ENCODE measurements at places on chromosomes 4 and X.

- no peak for DNase-seq
Observed at GRCh38 chr4:140156529-140157171, 2.7 kb upstream of the MAML3 start.

DNA sequence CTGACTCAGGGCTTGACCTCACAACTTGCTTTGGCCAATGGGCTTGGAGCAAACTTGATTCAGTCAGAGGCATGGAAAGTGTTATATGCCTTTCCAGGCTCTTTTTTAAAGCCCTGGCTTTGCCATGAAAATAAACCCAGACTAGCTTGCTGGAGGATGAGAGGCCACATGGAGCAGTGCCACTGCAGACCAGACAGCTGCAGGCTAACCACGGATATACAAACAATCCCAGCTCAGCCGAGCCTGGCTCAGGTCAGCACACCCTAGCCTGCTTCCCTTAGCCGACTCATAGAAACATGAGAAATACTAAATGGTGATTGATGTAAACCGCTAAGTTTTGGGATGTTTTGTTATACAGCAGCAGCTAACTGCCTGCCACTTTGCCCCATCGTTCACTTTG lies 345.1 kb downstream of the ARHGAP10 start:
- DNase-seq: no peak

- DNase-seq: no peak
Observed at GRCh38 chrX:105910563-105911105, 88.3 kb downstream of the NRK start.

DNA sequence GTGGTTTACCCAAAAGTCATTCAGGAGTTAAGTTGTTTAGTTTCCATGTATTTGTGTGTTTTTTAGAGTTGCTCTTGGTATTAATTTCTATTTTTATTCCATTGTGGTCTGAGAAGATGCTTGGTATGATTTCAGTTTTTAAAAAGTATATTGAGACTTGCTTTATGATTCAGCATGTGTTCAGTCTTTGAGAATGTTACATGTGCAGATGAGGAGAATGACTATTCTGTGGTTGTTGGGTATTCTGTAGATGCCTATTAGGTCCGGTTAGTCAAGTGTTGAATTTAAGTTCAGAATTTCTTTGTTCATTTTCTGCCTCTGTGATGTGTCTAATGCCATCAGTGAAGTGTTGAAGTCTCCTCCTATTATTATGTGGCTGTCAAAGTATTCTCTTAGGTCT lies 249.4 kb downstream of the ARHGAP10 start:
- no peak for DNase-seq

DNA sequence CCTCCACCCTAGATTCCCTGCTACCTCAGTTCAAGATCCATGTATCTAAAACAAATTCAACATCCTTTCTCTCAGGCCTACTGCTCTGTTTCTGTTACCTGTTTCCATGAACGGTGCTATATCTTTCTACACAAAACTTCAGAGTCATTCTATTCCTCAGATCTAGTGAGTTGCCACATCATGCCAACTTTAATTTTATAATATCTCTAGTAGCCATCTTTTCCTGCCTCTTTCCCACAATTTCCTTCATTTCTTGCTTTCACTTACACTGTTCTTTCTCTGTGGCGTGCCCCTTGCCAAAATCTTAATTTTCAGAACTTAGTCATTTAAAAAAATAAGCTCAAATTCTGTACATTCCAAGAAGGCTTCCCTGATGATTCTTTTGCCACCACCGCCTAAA lies 15.2 kb downstream of the GUCY1A1 start:
- DNase-seq: no peak

GRCh38 chr4:184843984-184844554 lies 18.3 kb upstream of the ACSL1 start:
- no peak for DNase-seq

GRCh38 chrX:96696462-96696861 lies 11.8 kb downstream of the DIAPH2 start:
- no peak for DNase-seq

GRCh38 chr4:183746305-183747229 lies 87.5 kb downstream of the TRAPPC11 start:
- DNase-seq: no peak

DNA sequence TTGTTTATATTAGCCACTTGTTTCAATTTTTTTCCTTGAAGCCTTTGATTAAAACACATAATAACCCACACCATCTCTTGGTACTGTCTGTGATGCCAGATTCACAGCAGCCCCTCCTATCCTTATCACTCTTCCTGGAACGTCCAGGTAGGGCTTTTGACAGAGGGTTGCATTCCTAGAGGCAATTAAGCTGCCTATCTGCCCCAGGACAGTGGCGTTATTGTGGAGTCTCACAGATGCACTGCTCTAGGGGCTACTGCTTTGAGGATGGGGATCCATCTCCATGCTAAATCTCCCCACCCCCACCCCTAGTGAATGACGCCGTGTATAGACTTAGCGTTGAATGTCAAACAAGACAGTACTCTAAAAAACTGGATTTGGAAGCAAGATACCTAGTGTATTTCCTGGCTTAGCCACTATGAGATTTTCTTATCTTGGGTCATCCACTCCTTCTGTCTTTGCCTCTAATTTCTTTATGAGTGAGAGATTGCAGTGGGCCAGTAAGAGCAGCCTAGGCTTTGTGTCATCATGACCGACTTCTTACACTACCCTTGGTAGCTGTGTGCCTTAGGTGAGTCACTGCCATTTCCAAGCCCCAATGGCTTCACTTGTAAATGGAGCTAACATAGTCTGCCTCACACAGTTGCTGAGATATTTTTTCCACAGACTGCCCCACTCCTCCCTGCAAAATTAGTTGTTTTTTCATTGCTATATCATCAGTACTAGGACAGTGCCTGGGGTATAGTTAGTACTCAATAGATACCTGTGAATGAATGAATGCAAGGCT lies 90.9 kb downstream of the EGF start:
- no peak for DNase-seq

DNA sequence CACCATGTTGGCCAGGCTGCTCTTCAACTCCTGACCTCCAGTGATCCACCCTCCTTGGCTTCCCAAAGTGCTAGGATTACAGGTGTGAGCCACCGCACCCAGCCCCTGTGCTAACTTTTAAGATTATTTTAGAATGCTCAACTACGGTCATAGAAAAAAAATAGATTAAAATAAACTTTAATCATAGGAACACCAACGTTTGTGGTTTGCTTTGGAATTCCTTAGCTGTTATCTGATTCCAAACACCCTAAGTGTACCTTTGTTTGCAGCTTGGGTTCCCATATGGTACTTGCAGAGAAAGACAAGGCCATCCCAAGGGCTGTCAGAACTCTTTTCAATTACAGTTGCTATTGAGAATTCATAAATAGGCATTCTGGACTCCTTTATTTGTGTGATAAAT lies 90.1 kb upstream of the EFHC2 start:
- no peak for DNase-seq

- DNase-seq: no peak
Observed at GRCh38 chrX:7159149-7159861, 11.4 kb upstream of the PUDP start.

GRCh38 chr4:8343262-8343966 lies 73.9 kb downstream of the HTRA3 start:
- DNase-seq: no peak

GRCh38 chr4:144627663-144628076 lies 18.3 kb upstream of the HHIP start:
- no peak for DNase-seq

GRCh38 chr4:10182446-10183424 lies 66.1 kb upstream of the WDR1 start:
- no peak for DNase-seq

- no peak for DNase-seq
Observed at GRCh38 chr4:153850533-153851280, 61.8 kb upstream of the SFRP2 start.

GRCh38 chr4:16750882-16751642 lies 147.4 kb downstream of the LDB2 start:
- no peak for DNase-seq

DNA sequence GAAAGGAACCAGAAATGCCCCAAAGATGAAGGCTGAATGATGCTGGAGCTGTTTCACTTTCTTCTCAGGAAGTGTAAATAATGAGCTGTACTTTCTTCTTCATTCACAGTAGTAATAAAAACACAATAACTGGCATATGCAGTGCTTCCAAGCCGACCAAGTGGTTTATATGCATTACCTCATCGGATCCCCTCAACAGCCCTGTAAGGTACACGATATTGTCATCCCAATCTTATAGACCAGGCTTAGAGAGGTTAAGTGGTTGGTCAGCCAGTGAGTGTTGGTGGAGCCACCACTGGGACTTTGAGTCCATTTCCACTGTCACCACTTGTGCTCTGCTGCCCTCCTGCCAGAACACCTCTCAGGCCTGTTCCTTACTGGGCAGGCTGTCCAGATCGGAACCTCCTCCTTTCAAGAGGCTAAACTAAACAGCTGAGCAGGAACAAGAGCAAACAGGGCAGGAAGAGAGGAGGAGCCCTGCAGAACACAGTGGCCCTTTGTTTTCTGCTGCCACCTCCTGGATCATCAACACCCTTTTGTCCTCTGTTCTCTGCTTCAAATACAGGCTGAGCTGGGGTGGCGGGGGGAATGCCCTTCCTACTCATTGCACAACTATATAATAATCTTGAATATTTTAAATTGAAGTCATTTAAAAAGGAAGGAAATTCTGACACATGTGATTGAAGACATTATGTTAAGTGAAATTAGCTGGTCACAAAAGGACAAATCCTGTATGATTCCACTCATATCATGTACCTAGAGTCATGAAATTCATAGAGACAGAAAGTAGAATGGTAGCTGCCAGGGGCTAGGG lies 112.5 kb upstream of the ATP6AP2 start:
- DNase-seq: no peak

- DNase-seq: no peak
Observed at GRCh38 chrX:356385-357034, 30.2 kb downstream of the PPP2R3B start.

- no peak for DNase-seq
Observed at GRCh38 chrX:41559235-41560052, 112.3 kb downstream of the NYX start.

DNA sequence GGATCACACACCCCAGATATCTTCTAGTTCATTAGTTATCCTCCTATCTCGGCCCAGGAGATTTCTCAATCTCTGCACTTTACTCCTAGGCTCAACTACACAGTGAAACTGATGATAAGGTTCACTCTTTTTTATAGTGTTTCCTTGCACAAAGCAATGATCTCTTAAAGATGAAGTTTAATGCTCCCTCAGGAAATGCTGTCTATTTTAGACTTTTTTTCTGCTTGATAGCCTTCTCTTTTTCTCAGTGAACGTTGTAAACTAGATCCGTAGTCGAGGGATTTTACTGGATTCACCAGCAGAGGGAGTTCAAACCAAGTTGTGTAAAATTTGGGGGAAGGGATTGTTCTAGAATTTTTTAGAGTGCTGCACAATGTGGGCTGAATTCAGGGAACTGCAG lies 269.6 kb downstream of the GBA3 start:
- no peak for DNase-seq

- DNase-seq: no peak
Observed at GRCh38 chrX:101977106-101977505, 45.3 kb upstream of the ZMAT1 start.

- DNase-seq: no peak
Observed at GRCh38 chr4:74675673-74676279, 118.5 kb downstream of the BTC start.

- DNase-seq: no peak
Observed at GRCh38 chr4:947491-947971, 15.3 kb downstream of the TMEM175 start.

DNA sequence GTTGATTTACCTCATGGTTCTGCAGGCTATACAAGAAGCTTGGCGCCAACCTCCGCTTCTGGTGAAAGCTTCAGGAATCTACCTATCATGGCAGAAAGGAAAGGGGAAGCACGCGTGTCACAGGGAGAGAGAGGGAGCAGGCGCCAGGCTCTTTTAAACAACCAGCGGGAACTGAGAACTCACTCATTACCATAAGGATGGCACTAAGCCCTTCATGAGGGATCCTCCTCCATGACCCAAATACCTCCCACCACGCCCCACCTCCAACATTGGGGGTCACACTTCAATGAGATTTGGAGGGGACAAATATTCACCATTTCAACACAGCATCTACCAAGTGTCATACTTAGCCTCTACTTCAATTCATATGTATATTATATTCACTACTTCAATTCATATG lies 18.8 kb upstream of the TBC1D8B start:
- no peak for DNase-seq
